HepG2 (cell line): ENCODE measurements at places on chromosomes 5 and 9.

- DNase-seq, result no peak
These were observed 4.7 kb downstream of the NTNG2 start for GRCh38 chr9:132166599-132166998.

GRCh38 chr5:57715296-57715695, 232.7 kb upstream of the ACTBL2 start:
- no peak for DNase-seq

GRCh38 chr5:53642061-53642460, 81.6 kb downstream of the NDUFS4 start:
- DNase-seq, result no peak

DNA sequence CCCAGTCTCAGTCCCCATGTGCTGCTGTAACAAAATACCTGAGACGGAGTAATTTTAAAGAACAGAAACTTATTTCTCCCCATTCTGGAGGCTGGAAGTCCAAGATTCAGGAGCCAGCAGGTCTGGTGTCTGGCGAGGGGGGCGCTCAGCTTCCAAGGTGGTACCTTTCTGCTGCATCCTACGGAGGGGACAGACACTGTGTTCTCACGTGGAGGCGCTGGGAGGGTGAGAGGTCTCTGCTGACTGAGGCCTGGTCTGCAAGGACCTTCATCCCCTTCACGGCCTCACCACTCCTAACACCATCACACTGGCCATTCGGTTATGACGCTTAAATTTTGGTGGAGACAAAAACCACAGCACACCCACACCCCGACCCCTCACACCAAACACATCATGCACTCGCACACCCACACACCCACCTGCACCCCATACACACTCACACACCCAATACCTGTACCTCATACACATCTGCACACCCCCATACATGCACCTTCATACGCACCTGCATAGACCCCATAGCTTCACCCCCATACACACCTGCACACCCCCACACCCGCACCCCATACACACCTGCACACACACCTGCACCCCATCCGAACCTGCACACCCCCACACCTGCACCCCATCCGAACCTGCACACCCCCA, 9.8 kb upstream of the ZDHHC11 start:
- DNase-seq, result no peak

- DNase-seq, result no peak
These were observed 75.2 kb downstream of the TENT4A start for GRCh38 chr5:6788439-6788838.

DNA sequence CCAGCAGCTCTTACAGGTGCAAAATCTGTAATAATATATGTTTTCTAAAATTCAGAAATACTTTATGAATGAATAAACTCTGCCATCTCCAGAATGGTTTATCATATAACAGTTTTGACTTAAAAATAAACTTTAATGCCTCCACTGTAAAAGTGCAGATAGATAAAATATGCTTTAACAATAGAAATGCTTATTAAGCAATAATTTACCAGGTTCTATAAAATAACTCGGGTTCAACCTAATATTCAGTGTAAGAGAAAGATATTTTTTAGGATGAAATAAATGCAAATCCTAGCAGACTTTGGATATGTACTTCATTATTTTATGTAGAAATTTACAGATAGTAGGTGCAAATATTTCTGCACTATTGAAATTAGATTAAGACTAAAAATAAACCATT, 74.1 kb downstream of the FBXL7 start:
- DNase-seq, result no peak

GRCh38 chr5:10729320-10730042, 31.6 kb downstream of the DAP start:
- DNase-seq, result no peak

DNA sequence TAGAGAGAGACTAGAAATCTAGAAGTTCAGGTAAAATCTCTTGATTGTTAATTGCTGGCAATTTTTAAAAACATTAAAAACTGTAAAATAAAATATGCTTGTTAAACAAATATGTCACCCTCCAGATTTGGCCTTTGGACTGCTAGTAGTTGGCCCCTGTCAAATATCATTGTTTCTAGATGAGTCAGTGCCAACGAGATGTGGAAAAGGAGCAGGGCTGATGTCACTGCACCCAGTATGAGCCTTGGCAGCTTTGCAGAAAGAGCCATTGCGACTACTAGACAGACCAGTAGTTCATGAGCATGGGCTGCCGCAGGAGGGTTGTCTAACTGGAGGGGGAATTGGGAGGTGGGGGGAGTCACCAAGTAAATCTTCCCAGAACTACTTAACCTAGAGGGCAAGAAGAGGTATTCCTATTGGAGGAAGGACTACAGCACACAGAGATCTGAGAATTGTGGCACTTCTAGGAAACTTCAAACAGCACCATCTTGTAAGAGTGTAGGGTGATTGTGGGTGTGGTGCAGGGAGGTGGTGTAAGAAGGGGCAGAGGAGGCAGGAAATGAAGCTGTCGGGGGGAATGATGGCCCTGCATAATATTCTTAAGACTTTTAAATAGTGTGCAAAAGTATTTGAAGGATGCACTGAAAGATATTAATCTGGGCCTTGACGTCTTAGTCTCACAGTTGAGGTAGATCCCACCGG, 7.1 kb upstream of the DOCK2 start:
- DNase-seq, result peak; percentile 21

DNA sequence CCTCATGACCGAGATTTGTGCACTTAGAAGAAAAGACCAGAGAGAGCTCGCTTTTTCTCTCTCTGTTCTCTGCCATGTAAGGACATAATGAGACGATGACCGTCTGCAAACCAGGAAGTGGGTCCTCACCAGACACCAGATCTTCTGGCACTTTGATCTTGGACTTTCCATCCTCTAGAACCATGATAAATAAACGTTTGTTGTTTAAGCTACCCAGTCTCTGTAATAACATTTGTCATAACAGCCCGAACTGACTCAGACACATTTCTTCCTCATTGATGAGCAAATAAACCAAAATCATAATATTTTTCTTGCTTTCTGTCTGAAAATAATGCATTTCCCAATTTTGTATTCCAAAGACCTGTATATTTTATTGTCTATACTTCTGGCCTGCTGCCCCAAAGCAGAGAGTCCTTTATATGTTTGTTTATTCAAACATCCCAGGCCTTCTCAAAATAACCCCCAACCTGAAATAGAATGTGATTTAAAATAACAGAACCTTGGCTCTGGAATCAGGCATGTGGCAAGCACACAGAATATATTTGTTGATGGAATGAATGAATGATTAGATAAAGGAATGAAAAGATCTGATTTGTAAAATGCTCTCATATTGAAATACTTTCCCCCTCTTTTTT, 396.5 kb downstream of the ADGRV1 start:
- no peak for DNase-seq

- no peak for DNase-seq
These were observed 343.7 kb downstream of the SPOCK1 start for GRCh38 chr5:137155261-137156000.

DNA sequence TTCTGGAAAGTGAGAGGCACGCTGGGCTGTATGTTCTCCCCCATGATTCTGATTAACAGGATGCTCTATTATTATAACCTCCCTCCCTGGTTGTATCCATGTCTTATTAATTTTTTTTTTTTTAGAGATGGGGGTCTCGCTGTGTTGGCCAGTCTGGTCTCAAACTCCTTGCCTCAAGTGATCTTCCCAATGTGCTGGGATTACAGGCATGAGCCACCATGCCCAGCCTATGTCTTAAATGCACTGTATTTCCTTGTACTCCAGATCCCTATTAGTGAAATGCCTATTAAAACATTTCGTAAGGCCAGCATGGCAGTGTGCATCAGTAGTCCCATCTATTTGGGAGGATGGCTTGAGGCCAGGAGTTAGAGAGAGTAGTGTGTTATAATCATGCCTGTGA, 7.0 kb downstream of the TIGD6 start:
- DNase-seq, result no peak

- no peak for DNase-seq
These were observed 32.2 kb downstream of the CARD6 start for GRCh38 chr5:40873286-40873880.

DNA sequence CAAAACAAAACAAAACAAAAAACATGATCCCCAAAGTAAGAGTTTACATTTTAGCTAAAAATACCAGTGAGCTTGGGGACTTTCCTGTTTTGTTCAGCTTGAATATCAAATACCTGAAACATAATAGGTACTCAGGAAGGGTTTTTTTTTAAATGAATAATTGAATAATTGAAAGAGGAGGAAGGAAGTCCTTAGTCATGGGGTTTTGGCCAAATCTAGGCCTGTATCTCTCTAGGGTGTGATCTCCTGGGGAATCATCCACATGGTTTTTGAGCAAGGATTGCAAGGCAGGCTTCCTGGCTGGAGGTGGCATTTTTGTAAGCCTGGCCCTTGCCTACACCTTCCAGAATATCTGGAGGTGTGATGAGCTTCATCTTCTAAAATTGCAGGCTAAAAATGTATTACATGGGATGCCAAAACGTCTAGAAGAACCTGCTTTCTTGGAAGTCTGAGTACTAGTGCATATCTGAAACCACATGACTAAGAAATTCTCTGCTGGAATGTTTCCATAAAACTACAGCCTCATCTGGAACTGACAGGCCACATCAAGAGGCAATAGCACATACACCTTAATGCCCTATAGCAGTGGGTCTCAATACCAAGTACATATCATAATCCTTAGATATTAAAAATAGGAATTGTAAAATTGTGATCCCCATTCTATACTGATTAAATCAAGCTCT, 10.4 kb downstream of the C9 start:
- no peak for DNase-seq

DNA sequence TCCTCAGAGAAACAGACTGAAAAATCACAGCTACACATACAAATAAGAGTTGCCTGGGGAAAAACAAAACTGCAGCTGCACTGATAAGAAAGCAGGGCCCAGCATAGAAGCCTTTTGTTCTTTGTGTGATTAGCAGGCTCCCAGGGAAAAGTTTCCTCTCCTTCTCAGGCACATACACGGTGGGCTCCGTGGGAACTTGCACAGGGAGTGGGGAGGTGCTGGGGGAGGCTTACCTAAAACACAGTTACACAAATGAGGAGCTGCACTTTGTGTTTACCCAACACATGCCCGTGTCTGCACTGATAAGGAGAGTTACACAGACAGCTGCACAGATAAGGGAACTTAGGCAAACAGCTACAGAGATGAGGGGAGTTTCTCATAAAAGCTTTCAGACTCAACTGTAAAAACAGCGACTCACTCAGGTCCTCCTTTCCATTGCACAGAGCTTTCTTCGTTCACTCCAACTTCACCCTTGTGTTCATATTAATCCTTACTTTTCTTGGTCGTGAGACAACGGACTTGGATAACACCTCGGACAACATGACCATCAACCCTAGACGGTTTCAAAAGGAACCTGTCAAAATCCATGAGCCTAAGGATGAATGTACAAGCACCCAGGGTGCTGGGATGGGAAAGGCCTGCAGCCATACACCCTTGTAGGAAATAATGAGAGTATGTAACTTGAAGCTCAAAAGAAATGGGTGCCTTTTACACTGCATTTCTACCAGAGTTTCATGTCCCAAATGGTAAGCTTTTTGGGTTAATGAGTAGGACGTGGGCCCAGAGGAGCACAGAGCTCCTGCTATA, 50.8 kb downstream of the SERINC5 start:
- DNase-seq, result peak; percentile 95

DNA sequence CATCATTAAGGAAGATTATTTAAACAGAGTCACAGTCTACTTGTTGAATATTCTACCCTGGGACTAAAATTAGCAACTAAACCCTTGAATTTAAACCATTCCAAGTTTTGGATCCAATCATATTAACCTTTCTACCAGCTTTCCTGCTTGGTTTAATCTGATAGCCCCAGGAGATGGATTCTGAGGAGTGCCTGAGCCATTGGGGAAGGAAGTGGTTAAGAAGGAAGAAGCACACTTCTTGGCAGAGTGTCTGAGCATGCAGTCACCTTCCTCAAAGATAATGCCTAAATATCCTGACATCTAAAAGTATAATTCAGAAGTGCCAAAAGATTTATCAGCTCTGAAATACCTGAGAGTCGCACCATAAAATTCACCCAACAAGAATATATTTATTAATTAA, 74.1 kb upstream of the SNCAIP start:
- no peak for DNase-seq

GRCh38 chr5:54440456-54440893, 15.0 kb upstream of the HSPB3 start:
- no peak for DNase-seq

GRCh38 chr5:8868283-8868682, 677.6 kb downstream of the SEMA5A start:
- DNase-seq, result no peak

GRCh38 chr5:159549046-159549445, 218.8 kb upstream of the IL12B start:
- DNase-seq, result no peak

DNA sequence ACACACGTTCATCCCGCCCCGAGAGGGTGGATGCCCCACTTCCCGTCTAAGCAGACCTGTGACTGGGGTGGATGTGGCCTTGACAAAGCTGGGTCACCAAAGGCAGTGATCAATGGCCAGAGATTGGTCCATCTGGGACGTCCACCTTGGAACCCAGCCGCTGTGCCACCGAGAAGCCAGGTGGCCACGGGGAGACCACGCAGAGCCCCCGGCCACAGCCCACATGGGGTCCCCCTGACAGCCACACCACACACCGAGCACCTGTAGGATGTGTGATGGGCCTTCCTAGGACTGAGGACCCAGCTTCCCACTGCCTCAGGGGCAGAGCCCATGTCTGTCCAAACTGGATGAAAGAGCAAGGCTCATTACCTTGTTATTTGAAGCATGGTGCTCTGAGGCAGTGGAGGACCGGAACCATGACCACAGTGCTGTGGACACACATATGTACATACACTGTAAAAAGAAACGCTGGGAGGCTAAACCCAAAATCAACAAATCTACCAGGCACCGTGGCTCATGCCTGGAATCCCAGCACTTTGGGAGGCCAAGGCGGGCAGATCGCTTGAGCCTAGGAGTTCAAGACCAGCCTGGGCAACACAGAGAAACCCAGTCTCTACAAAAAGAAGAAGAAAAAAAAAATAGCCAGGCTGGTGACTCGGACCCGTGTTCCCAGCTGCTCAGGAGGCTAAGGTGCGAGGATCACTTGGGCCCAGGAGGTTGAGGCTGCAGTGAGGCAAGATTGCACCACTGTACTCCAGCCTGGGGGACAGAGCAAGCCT, 50.1 kb downstream of the MRPL36 start:
- DNase-seq, result no peak

DNA sequence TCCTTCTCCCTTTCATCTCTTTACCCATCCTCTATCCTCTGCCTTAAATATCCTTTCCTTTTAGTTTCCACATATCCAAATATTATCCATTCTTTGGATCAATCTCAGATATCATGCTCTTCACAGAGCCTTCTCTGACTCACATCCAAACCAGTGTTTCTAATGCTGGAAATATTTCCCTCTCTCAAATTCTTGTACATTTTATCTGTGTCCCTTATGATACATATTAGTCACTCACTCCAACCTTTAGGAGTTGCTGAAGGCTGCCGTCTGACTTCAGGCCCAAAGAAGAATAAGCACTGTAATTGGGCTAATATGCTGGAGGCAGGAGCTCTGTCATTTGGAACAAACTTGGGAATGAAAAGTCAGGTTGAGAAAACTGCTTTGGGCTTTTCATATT, 156.4 kb upstream of the RUSC2 start:
- no peak for DNase-seq

DNA sequence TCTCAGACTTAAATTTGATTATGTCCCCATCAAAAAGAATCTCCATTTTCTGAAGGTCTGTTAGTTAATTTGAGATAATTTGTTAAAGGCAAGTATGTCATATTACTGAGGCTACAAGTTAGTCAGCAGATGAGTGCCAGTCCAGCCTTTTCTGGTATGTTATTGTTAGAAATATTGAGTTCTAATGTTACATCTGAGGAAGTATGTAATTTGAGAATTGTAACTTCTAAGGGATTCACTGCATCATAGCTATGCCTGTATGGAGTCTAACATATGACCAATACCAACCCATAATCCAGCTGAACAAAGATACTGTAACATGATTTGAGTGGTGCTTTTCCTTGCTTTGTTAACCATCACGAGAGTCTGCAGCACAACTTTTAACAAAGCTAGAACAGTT, 13.9 kb downstream of the SLC23A1 start:
- no peak for DNase-seq
